ENCODE measurements at places on chromosomes 5 and 9. TPM values are rescaled to one million over a fixed set of nuclear protein-coding genes. Genes with fewer than 3 reads are reported as not detected.

KIF12 gene
- total RNA-seq: not detected

ROPN1L gene
- total RNA-seq: 0.46 TPM

DNA sequence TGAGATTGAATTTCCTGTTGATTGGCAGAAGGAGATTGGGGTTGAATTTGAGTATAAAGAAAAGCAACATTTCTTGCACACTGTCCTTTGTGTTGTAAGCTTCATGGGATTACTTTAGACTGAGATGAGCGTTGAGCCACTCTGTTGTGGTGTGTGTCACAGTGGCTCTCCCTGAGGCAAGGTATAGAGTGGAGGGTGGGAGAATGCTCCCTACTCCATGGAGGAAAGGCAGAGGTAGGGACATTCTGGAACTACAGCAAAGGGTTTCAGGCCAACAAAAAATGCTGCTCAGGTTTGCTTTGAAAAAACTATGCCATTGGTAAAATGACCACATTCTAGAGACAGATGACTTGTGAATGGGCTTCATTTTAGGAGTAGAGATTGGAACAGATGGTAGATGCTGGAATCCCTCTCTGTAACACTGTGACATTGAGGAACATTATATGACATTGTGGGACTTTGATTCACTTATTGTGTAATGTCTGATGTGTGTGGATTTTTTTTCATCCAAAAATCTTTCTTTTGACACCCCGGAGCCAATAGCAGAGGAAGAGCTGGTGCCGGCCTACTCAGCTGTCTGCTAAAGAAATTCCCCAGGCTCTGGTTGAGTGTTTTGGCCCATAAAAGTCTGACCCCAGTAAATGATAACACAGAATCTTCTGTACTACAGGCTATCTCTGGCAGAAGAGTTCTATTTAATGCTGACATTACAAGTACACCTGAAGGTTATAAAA lies 6.2 kb upstream of the CEP120 start:
- H3K27ac ChIP-seq: no peak overlapping the region
- no peak for DNase-seq
- H3K4me1 ChIP-seq: no peaks in the 10 kb centered on the region
- no peaks in the 10 kb centered on the region for H3K27me3 ChIP-seq
- H3K36me3 ChIP-seq: no peaks in the 10 kb centered on the region

- no peaks in the 10 kb centered on the region for H3K4me1 ChIP-seq
- no peak overlapping the region for H3K4me3 ChIP-seq
- H3K27ac ChIP-seq: no peak overlapping the region
- no peaks in the 10 kb centered on the region for H3K36me3 ChIP-seq
Observed at GRCh38 chr5:61019642-61020041, 74.6 kb downstream of the NDUFAF2 start.

DNA sequence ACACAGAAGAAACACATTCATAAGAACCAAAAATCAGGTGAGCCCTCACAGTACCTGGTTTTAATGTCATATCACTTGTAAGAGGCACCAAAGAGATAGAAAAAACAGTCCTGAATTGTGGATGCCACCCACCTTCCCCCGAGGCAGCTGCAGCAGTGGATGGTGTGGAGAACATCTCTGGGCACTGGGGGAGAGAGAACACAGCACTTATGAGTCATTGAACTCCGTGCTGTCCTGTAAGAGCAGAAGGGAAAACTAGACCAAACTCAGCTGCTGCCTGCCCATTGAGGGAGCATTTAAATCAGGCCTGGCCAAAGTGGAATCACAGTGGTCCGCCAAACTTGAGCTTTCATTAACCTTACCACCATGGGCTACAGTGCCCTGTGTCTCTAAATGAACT lies 296.2 kb downstream of the SPATA31D1 start:
- no peak for DNase-seq
- no peak overlapping the region for H3K27ac ChIP-seq
- H3K36me3 ChIP-seq: no peaks in the 10 kb centered on the region
- H3K4me1 ChIP-seq: no peaks in the 10 kb centered on the region
- H3K4me3 ChIP-seq: no peak overlapping the region
